ENCODE measurements at places on chromosomes 3 and 15.

- DNase-seq, result peak; percentile 62
Measured at GRCh38 chr3:47016934-47017435, 37.5 kb downstream of the NBEAL2 start.

- no peak for DNase-seq
Measured at GRCh38 chr3:64901522-64901885, 213.7 kb upstream of the ADAMTS9 start.

- no peak for DNase-seq
Measured at GRCh38 chr3:164641071-164641470, 437.2 kb downstream of the SI start.

DNA sequence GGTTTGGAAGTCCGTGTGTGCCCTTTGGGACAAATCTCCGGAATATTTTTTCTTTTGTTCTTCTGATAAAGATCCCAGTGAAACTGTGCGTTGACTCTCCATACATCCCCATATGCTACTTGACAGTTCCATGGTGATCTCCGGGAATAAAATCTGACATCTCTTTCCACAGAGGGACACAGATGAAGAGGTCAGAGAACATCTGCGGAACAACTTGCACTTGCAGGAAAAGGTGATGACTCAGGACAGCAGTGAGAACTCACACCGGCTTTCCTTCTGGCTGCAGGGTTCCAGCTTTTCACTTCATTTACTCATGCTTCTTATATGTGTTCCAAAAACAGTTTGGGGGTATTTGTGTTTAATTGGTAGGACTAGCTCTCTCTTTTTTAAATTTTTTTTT is 157.5 kb upstream of the CHRM5 start:
- no peak for DNase-seq

- DNase-seq, result no peak
Measured at GRCh38 chr15:35783203-35783602, 237.2 kb upstream of the DPH6 start.

- no peak for DNase-seq
Measured at GRCh38 chr3:160136421-160136820, 88.8 kb upstream of the C3orf80 start.

DNA sequence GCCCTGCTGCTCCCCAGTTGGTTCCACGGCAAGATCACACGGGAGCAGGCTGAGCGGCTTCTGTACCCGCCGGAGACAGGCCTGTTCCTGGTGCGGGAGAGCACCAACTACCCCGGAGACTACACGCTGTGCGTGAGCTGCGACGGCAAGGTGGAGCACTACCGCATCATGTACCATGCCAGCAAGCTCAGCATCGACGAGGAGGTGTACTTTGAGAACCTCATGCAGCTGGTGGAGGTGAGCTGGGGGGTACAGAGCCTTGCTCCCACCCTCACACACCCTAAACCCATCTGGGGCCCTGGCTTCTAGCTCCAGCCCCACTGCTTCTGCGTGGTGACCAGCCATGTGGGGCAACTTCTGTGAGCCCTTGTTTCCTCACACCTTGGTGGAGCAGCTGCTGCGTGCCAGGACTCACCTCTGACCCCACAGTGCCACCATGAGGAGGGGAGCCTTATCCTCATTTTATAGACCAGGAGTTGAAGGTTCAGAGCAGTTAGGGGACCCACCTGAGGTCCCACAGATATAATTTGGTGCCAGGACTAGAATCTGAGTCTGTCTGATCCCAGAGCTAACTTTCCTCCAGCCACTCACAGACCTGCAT is 13.3 kb upstream of the LMAN1L start:
- DNase-seq, result no peak

DNA sequence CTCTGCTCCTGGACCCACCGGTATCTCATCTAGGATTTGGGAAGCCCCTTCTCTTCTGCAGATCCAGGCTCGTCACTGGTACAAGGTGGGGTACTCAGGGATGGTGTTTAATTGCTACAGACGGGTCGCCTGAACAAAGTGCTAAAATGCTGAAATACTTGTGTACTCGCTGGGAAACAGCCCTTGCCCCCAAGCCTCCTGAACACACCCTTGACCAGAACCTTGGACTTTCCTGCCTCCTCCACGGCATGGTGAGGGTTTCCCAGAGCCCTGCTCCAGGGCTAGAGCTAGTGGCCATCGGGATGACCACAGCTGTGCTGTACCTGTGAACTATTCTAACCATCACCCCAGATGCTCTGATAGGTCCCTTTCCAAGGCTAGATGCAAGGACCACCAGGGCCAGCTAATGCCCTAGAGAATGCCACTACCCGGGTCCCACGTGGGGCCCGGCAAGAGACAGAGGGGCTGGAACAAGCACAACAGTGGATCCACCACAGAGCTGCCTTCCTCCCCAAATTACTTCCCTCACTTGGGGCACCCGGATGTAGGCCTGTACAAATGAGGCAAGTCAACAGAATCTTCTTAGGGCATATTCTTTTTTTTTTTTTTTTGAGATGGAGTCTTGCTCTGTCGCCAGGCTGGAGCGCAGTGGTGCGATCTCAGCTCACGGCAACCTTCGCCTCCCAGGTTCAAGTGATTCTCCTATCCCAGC is 267.3 kb downstream of the FOXP1 start:
- no peak for DNase-seq

GRCh38 chr3:44729384-44729910 is at the start of gene ZNF501:
Gene ZNF501, plus strand, starts transcription at chr3:44729635. Its CDS starts 4,787 bp downstream, at chr3:44734422.
- DNase-seq, result peak; percentile 78

DNA sequence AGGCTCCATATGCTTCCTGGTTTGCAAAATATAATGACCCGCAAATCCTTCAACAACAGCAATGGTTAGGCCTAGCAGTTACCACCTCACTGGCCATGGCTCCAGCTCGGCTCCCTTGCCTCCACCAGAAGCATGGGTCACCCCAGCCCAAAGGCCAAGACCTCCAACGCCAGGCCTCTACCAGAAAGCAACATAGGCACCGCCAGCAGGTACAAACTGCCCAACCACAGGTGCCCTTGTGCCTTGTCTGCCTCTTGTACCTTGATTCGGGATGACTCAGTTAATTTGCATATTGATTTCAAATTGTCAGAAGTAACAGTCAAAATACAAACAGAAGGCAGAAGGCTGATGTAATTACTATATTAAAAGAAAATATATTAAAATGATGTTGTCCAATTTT is 124.7 kb downstream of the IL5RA start:
- no peak for DNase-seq

All from T-helper 2 cell treated with Interferon-gamma antibody and Interleukin-4, amounts not matched to agents 5 μg/mL and 100 μg/mL, for 36 hours (primary cell).